ENCODE measurements at places on chromosomes 2 and 18. TPM values are rescaled to one million over a fixed set of nuclear protein-coding genes. Genes with fewer than 3 reads are reported as not detected.

Gene RASGRP3
- 4.5 TPM for total RNA-seq

Gene SERPINB2
- total RNA-seq, result not detected

Gene LYPD6B
- total RNA-seq, result not detected

Gene FHL2
- 3.9 TPM for total RNA-seq

Gene RIT2
- total RNA-seq, result not detected

Gene VWC2L
- total RNA-seq, result not detected

Gene CYRIA
- total RNA-seq, result 2.8 TPM

Gene GALNT3
- 5.5 TPM for total RNA-seq

Gene SLC16A14
- 1.2 TPM for total RNA-seq

Gene GAREM1
- total RNA-seq, result not detected

Gene RTP5
- total RNA-seq, result not detected

Gene ETAA1
- 13.7 TPM for total RNA-seq

Gene SERPINB4
- total RNA-seq, result not detected

Gene CNRIP1
- not detected for total RNA-seq

Gene MAPK4
- total RNA-seq, result not detected

Gene PLCD4
- 0.83 TPM for total RNA-seq

Gene SIX3
- not detected for total RNA-seq

Gene SH2D6
- 2.2 TPM for total RNA-seq

Gene EPB41L5
- 2.4 TPM for total RNA-seq

Gene GALR1
- not detected for total RNA-seq

Gene RBM43
- total RNA-seq, result 5.7 TPM

Gene STARD6
- 0.23 TPM for total RNA-seq

Gene TMEM163
- total RNA-seq, result 0.11 TPM

Gene EML6
- total RNA-seq, result 0.16 TPM

Gene COL4A4
- total RNA-seq, result not detected

Gene ALMS1
- 19.2 TPM for total RNA-seq

Gene TLX2
- total RNA-seq, result 0.18 TPM

Gene BCL2L11
- 28.6 TPM for total RNA-seq

Gene NAT8
- total RNA-seq, result not detected

Gene DPY30
- total RNA-seq, result 78.6 TPM

Gene IL36RN
- not detected for total RNA-seq

Gene GPBAR1
- 0.40 TPM for total RNA-seq

Gene RUFY4
- 1.6 TPM for total RNA-seq

Gene MYO7B
- 0.75 TPM for total RNA-seq

Gene GULP1
- not detected for total RNA-seq

Gene ACP1
- total RNA-seq, result 139 TPM

Gene RESP18
- total RNA-seq, result not detected

Gene ANKRD36B
- total RNA-seq, result 22.1 TPM

Gene GKN2
- total RNA-seq, result not detected

Gene OR6B2
- not detected for total RNA-seq

Gene FBXO15
- 1.6 TPM for total RNA-seq

Gene DIPK1C
- total RNA-seq, result not detected

Gene LAMA1
- total RNA-seq, result not detected

Gene C2orf66
- 0.25 TPM for total RNA-seq

Gene CYP26B1
- not detected for total RNA-seq

Gene C2orf92
- total RNA-seq, result 8.9 TPM

Gene ERICH2
- not detected for total RNA-seq

Gene EFR3B
- total RNA-seq, result 1.1 TPM

Gene ALK
- total RNA-seq, result not detected

Gene UGT1A5
- total RNA-seq, result not detected

Gene TACR1
- total RNA-seq, result not detected

Gene AQP12B
- total RNA-seq, result not detected

Gene TFCP2L1
- total RNA-seq, result 0.05 TPM

Gene ABCG8
- not detected for total RNA-seq

Gene ANKRD62
- not detected for total RNA-seq

Gene GPR55
- total RNA-seq, result 4.0 TPM

Gene C1QL2
- not detected for total RNA-seq

Gene ZSCAN30
- 24.2 TPM for total RNA-seq
